Fibroblast of mammary gland (primary cell): ENCODE measurements at places on chromosomes 7 and 10.

GRCh38 chr10:5958077-5958476, 19.3 kb downstream of the IL15RA start:
- DNase-seq: peak; percentile 38

DNA sequence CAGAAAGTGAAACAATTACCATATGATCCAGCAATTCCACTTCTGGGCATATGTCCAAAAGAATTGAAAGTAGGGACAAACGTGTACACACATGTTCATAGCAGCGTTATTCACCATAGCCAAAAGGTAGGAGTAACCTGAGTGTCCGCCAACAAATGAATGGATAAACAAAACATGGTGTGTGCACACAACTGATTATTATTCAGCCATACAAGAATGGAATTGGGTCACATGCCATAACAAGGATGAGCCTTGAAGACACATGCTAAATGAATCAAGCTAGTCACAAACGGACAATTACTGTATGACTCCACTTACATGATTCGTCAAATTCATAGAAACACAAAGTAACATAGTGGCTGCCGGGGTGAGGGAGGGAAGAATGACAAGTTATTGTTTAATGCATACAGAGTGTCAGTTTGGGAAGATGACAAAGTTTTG, 4.1 kb upstream of the OIT3 start:
- peak; percentile 57 for DNase-seq

GRCh38 chr7:84684836-84685480, 490.4 kb upstream of the SEMA3A start:
- DNase-seq: no peak

GRCh38 chr7:12725575-12726316, 38.3 kb downstream of the ARL4A start:
- no peak for DNase-seq

DNA sequence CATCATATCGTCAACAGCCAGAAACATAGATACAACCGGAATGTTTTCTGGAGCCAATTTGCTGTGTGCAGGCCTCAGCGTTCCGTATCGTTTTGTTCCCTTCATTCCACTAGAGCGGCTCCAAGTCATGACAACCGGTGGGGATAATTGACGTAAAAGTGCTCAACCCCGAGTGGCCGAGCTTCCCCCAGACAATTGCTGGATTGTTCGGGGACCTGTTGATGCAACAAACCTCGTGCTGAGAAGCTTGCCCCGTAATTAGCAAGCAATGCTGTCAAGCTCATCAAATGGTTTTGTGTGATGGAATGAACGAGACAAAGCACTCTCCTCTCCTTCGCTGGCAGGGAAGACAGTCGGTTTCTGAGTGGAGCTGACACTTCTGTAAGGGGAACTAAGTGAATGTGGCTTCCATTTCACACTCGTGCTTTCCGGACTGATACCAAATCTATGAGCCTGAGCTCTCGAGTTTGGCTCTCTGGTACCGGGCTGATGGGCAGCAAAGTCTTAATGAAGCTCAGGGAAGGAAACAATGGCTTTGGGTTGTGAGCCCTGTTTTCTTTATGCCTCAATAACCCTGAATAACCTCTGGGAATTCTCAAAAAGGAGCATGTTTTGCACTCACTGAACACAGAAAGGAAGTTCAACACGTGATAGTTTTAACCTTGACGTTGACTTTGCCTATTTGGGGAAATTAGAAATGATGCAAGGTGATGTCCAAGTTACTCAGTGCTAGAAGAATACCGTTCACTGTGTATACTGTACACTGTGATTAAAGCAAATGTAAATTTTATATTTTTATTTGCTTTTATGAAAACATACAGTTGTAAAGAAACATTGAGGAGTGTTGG, 220.5 kb downstream of the BAMBI start:
- DNase-seq: no peak

DNA sequence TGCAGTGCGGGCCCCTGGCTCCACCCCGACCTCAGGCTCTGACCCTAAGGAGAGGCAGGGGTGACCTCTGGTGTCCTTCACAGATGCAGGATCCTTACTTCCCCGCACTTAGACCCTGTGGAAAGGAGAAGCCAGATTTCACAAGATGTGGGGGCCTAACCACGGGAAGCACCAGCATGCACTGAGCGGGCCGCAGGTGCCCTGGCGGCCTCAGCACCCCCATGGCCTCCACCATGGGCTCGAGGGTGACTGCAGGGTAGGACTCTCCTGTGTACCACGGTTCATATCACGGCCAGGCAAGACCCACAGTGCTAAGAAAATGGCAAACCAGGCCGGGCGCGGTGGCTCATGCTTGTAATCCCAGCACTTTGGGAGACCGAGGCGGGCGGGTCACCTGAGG, 410.0 kb upstream of the FOXK1 start:
- no peak for DNase-seq

- DNase-seq: no peak
These were observed 69.9 kb downstream of the OAT start for GRCh38 chr10:124348801-124349200.

- no peak for DNase-seq
These were observed 104.6 kb downstream of the HIPK2 start for GRCh38 chr7:139673230-139673629.

- DNase-seq: no peak
These were observed 330.2 kb upstream of the FZD1 start for GRCh38 chr7:90933984-90934383.

DNA sequence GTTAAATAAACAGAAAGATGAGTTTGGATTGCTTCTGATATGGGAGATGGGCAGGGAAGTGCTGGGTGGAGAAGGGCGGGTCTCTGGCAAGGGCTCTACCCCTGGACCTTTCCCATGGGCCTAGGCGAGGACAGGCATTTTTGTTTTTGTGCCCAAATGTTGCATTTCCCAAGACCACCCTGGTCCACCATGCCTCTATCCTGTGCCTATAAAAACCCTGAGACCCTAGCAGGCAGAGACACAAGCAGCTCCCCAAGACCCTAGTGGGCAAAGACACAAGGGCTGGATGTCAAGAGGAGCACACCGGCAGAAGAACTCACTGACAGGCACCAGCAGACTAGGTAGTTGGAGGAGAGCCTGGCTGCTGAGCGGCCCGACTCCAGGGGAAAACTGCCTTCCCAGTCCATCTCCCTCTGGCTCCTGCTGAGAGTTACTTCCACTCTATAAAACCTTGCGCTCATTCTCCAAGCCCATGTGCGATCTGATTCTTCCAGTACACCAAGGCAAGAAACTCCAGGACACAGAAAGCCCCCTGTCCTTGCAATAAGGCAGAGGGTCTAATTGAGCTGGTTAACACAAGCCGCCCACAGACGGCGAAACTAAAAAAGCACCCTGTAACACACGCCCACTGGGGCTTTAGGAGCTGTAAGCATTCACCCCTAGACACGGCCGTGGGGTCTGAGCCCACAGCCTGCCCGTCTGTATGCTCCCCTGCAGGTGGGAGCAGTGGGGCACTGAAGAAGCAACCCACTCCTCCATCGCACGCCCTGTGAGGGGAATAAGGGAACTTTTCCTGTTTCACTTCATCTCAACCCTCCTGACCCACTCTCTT, 291.4 kb downstream of the PTPRN2 start:
- DNase-seq: no peak

DNA sequence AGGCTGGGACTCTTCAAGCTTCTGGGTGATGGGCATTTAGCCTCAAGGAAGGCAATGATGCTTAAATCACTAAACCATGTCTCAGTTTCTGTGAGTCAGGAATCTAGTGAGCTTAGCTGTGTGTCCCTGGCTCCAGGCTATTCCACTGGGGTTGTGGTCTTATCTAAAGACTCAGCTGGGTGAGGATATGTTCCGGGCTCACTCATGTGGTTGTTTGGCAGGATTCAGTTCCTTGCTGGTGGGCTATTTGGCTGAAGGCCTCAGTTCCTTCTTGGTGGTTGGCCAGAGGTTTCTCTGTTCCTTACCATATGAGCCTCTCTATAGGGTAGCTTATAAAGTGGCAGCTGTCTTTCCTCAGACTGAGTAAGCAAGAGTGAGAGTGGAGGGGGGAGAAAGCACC, 12.0 kb downstream of the EVX1 start:
- DNase-seq: no peak

GRCh38 chr10:62018131-62018911, 116.8 kb downstream of the ARID5B start:
- no peak for DNase-seq

GRCh38 chr10:90018819-90019218, 317.4 kb downstream of the KIF20B start:
- no peak for DNase-seq

DNA sequence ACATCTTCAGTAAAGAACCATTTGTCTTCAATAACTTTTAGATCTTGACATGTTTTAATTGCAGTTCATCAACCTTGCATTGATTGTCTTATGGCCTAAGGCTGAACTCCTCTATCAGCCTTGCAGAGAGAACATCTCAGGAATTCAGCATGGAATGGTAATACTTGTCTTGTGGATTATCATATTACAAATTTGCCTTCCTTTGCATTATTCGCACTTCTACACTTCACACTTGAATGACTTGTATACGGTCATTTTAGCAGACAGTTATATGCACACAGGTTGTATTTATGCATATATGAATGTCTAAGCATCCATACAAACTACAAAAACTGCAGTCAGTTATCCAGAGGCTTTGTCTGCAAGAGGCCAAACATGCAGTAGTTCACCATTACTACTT, 31.7 kb downstream of the GPR85 start:
- DNase-seq: no peak

DNA sequence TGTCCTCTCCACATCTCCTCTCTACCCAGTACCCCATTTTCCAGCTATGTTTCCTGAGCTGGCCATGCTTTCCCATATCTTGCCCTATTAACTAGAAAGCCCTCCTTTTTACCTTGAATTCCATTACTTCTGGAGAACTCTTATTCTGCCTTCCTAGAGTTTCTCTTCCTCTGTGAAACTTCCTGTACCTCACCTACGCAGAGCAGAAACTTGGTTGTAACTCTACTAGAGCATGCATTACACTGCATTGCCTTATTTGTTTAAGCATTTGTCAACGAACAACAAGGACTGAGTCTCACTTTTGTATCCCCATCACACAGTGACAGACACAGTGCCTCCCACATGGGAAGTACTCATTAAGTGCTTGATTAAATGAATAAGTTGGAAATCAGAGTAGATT, 36.4 kb downstream of the VCL start:
- no peak for DNase-seq

DNA sequence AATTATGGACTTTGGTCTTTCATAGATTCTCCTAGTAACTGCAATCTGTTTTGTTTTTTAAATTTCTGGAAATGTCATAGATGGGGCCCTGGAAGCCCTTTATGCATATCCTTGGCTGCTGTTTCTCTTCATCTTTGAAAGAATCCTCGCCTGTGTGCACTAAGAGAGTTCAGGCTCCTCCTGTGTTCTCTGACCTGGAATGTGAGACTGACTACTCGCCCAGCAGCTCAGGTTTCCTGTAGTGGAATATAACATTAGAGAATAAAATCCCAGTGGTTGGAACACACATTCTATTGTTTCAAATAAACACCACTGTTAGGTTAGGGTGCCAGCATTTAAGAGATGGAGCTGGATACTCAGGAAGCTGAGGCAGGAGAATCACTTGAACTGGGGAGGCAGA, 56.3 kb downstream of the WDFY4 start:
- no peak for DNase-seq

DNA sequence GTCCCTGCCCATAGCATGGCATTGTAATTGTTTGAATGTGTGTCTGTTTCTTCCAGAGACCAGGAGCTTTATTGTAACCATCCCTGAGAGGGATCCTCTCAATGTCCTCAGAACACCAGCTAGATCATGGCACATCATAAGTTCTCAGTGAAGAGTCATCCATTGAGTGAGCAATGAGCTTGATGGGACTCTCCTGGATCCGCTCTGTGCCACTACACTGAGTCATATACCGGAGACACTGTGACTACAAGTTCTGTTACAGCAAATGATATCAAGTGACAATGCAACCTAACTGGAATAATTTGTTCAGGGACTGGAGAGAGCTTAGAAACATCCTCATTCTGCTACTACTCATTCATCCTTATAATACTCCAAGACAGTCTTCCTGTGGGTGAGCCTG, 25.1 kb downstream of the MRPS24 start:
- no peak for DNase-seq

DNA sequence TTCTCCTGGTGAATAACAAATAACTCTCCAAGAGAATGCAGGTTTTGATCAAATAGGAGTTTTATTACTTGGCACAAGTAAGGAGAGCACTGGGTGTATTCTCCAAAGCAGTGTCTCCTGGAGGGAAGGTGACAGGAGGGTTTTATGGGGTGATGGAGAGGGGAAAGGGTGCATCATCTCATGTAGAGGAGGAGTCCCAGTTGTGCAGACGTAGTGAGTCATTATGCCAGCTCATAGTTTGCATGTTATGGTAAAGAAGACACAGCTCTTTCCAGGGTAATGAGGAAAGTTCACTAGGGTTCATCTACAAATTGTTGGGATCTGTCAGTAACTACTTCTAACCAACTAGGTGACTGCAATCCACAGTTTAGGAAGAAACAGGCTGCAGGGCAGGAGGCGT, 347.9 kb upstream of the MEOX2 start:
- DNase-seq: peak; percentile 84

DNA sequence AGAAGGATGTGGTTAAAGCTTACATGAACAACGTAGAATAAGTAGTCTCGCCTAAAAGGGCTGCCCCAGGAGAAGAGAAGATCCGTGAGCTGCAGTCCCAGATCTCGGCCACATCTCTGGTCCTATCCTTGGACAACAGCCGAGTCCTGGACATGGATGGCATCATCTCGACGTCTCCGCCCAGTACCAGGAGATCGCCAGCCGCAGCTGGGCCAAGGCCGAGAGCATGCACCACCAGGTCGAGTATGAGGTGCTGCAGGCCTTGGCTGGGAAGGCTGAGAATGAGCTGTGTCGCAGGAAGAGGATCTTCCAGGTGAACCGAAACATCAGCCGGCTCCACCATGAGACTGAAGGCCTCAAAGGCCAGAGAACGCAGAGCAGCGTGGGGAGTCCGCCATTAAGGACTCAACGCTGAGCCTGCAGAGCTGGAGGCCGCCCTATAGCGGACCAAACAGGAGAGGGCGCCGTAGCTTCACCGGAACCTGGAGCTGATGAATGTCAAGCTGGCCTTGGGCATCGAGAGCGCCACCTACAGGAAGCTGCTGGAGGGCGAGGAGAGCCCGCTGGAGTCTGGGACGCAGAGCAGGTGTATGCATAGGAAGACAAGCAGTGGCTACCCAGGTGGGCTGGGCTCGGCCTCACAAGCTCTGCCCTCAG, 22.2 kb downstream of the LIPK start:
- peak; percentile 36 for DNase-seq

- DNase-seq: peak; percentile 62
These were observed 102.1 kb downstream of the RTKN2 start for GRCh38 chr10:62166331-62167131.

GRCh38 chr7:155460926-155461613, 3.1 kb downstream of the EN2 start:
- DNase-seq: no peak

DNA sequence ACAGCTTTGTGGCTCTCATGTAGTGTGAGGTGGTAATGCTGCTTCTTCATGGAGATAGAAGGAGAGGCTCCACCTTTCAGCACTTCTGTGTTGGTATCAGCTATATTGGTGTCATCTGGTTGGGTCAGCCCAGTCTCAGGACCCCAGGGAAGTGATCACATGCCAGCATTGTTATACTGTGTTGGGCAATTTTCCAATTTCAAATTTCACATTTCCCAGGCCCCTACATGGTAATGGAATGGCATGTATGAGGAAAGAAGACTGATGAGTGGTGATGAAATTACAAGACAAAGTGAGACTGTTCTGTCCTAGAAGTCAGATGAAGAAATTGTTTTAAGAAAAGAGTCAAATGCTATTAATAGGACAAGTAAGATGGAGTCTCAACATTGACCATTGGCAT, 3.7 kb upstream of the AKR1C3 start:
- DNase-seq: peak; percentile 25
